ENCODE measurements at places on chromosomes 2 and 18. TPM values are rescaled to one million over a fixed set of nuclear protein-coding genes. Genes with fewer than 3 reads are reported as not detected.

DNA sequence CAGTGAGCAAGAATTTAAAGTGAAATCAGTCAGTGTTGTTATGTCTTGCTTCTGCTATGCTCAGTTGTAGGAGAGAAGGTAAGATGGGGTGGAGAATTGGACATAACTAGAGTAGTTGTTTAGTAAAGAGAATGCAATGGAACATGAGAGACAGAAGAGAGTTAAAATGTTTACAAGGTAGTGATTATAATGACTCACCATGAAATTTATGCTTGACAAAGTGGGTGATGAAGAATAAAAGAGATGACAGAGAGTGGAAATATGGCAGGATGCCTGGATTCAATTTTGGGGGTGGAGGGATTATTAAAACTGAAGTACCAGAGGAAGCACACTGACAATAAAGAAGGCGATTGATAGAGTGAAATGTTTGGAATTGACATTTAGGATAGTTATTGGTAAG, 10.6 kb downstream of the SCG2 start:
- DNase-seq: no peak
- H3K4me1 ChIP-seq: no peaks in the 10 kb centered on the region
- H3K4me3 ChIP-seq: no peak overlapping the region
- H3K36me3 ChIP-seq: no peaks in the 10 kb centered on the region
- no peaks in the 10 kb centered on the region for H3K27me3 ChIP-seq

DNA sequence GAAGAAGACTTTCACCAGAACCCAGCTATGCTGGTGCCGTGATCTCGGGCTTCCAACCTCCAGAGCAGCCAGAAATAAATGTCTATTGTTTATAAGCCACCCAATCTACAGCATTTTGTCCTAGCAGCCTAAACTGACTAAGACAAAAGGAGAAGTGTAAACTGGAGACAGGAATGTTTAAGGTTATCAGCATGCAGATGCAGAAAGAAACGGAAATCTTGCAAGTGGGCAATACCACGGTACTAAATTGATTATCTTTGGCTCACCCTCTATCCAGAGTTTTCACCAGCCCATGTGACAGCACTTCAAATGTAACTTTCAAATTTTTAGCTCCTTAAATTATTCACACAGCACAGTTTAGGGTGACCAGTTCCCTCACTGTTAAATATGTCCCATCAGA, 5.7 kb upstream of the CAPN14 start:
- no peaks in the 10 kb centered on the region for H3K4me1 ChIP-seq
- no peaks in the 10 kb centered on the region for H3K36me3 ChIP-seq

GALNT3 gene
- polyA plus RNA-seq: 27.4 TPM

DNA sequence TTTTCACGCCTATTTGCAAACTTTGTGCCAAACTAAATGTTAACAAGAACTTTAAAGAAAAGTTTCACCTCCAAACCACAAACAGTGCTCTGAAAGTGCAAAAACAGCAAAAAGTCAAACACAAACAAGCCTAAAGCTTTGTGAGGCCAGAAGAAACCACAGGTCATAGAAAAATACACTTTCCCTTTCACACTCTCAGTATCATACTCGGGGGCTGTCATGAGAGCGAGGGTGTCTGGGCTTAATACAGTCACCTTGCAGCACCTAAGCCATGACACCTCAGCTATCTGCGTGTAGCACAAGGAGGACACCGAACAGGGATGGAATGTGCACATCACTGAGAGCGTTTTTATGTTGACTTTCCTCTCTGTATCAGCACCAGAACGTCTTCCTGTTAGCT, 26.6 kb upstream of the SEH1L start:
- no peaks in the 10 kb centered on the region for H3K27me3 ChIP-seq
- no peak overlapping the region for H3K4me3 ChIP-seq
- no peak for DNase-seq
- no peak overlapping the region for H3K27ac ChIP-seq
- H3K36me3 ChIP-seq: no peaks in the 10 kb centered on the region

GRCh38 chr2:72149556-72150156, 2.0 kb upstream of the CYP26B1 start:
- no peaks in the 10 kb centered on the region for H3K36me3 ChIP-seq
- peaks cover 26% of the 10 kb centered on the region for H3K4me1 ChIP-seq
- no peak overlapping the region for H3K27ac ChIP-seq
- H3K4me3 ChIP-seq: peak overlapping the region; percentile 5
- peaks cover 92% of the 10 kb centered on the region for H3K27me3 ChIP-seq

DNA sequence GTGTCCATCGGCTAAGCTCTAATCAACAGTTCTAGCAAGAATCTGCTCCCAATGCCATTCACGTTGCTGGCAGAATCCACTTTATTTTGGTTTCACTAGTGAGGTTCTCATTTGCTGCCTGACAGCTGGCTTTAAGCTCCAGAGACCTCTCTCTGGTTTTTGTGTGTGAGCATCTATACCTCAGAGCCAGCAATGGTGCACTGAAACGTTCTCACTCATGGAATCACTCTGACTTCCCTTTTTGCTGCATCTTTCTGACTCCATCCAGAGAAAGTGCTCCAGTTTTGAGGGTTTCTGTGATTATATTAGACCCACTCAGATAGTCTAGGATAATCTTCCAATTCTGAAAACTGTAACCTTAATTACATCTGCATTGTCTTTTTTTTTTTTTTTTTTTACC, 596.6 kb downstream of the RNF144A start:
- H3K27me3 ChIP-seq: no peaks in the 10 kb centered on the region
- H3K4me1 ChIP-seq: no peaks in the 10 kb centered on the region
- DNase-seq: no peak
- no peak overlapping the region for H3K4me3 ChIP-seq

All from left lung (tissue), 14 donors.